Central memory CD4-positive, alpha-beta T cell (primary cell): ENCODE measurements at places on chromosomes 7 and 10.

GRCh38 chr10:13502380-13502779 lies 26.4 kb downstream of the BEND7 start:
- no peak for DNase-seq

GRCh38 chr10:124332426-124332825 lies 86.3 kb downstream of the OAT start:
- DNase-seq: no peak

- DNase-seq: no peak
Observed at GRCh38 chr10:93070378-93071176, 3.1 kb upstream of the CYP26A1 start.

- no peak for DNase-seq
Observed at GRCh38 chr7:69110450-69111050, 487.7 kb upstream of the AUTS2 start.

DNA sequence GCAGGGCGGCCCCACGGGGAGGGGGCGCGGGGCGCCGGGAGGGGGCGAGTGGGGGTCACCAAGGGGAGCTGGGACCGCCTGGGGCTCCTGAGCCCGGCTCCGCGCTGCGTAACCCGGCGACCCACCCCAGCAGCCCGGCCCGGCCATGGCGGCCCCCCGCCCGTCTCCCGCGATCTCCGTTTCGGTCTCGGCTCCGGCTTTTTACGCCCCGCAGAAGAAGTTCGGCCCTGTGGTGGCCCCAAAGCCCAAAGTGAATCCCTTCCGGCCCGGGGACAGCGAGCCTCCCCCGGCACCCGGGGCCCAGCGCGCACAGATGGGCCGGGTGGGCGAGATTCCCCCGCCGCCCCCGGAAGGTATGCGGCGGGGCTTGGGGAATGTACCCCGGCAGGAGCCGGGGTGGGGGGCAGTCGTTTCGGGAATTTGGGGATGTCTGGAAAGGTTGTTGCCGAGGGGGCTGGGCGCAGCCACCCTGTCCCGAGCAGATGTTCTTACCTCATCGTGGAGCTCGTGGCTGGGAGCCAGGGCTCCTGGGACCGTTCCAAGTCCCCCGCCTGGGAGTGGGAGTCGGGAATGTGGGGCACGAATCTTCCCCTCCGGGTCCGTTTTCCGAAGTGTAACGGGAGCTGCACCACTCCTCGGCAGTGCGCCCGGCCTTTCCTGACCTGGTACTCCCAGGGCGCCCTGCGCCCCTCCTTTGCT lies 431 bp downstream of the ZYX start:
- DNase-seq: no peak

DNA sequence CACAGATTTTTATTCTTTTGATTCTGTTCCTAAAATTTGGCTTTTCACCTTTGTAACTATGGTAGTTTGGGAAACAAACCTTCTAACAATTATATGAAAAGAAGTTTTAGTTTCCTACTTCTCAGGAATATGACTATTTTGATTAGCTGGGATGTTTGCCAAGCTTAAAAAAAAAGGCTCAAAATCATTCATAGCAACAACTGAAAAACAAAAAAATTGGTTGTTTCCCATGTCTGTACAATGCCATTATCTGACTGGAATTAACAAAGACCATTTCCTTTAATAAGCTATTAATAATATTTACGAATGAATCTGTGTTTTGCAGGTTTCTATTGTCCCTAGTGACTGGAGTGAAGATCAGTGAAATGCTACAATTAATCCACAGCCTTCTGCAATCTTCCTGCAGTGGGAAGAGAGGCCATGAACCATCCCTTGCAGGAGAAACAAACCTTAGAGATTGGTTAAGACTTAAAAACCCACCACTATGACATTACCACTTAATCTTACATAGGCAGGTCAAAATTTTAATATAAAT lies 4.2 kb downstream of the PURB start:
- no peak for DNase-seq

GRCh38 chr10:15652117-15652516 lies 67.6 kb downstream of the ITGA8 start:
- DNase-seq: no peak

- DNase-seq: no peak
Observed at GRCh38 chr10:114376523-114376922, 27.8 kb downstream of the AFAP1L2 start.

DNA sequence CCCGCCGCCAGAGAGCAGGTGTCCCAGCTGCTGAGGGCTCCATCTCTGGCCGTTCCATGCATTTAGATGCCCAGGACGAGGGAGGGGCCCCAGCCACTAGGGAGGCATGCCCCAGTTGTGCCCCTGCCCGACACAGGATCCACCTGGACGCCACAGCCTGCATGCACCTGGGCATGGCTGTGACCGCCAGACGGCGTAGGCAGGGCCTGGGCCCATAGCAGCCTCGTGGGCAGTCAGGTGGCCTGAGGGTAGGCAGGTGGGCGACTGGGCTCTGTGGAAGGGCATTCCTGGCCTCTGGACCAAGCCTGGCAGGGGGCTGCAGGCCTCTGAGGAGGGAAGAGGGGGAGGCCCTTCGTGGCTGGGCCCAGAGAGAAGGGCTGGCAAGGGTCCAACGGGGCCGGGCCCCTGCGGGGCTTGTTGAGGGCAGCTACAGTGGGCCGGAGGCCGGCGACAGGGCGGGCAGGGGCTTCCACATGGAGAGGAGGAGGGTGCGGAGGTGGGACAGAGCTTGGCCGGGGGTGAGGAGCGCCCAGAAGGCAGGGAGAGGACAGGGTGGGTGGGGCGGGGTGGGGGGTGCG lies 76.0 kb upstream of the NKX6-2 start:
- no peak for DNase-seq

DNA sequence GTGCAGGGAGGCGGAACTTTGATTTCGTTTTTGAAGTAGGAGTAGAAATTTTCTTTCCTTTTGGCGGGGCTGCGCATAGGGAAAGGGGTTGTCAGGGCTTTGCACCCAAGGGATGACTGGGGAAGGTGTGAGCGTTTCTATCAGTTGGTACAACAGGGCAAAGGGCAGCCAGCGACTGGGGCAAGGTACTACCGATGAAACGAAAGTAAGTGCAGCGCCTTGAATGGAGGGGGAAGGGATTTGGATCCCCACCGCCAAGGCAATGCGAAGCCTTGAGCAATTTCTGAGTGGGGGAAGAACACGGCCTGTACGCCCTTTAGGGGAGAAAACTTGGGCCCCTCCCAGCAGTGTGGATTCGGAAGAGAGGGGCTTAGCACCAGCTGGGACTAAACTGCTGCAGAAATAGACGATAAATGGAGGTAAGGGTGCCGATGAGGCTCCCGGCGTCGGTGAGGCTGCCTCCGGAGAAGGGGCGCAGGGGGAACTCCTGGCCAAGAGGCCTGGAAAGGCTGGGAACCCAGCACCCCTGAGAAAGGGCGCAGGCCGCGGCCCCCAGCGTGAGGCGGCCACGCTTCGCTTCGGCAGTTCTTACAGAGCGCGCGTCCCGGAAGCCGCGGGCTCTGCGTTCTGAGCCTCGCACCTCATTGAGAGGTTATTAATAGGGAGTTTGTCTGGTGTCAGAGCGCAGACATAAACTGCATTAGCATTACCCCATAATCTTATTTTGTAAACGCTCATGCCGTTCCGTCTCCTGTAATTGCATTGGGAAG lies 10.0 kb upstream of the TLX1 start:
- DNase-seq: peak; percentile 37

GRCh38 chr10:115879372-115880089 lies 393.5 kb downstream of the GFRA1 start:
- no peak for DNase-seq

- DNase-seq: peak; percentile 2
Observed at GRCh38 chr10:116848032-116848943, 1.0 kb upstream of the ENO4 start.

GRCh38 chr10:128979405-128979804 lies 487.6 kb upstream of the MGMT start:
- no peak for DNase-seq

GRCh38 chr10:1215862-1216573 lies 159.8 kb downstream of the WDR37 start:
- no peak for DNase-seq

GRCh38 chr10:107847620-107848019 lies 683.1 kb upstream of the SORCS1 start:
- no peak for DNase-seq

DNA sequence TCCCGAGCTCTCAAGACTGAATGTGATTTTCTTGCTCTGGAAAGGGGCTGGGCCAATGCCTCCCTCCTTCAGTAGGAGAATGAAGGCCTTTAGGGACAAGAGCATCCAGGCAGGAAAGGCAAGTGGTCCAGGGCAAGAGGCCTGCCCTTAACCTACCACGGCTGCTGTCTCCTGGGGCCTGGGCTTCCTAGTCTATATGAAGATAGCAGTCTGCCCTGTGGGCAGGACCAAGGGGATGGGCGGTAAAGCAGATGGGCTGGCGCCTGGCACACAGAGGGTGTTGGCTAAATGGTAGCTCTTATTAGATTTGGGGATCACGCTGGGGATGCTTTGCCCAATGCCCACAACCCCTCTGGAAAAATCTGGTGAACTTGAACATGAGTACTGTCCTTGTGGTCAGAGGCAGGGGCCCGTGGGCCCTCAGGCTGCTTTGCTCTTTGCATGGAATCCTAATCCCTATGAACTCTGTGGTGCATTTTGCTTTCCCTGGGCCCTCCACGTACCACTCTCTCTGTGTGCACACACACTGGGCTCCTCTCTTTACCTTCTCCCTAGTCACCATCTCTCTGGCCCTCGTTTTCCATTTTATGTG lies 20.3 kb downstream of the CHAT start:
- DNase-seq: no peak

GRCh38 chr10:86413046-86413728 lies 46.6 kb upstream of the GRID1 start:
- peak; percentile 54 for DNase-seq

GRCh38 chr10:75187961-75188426 lies 22.6 kb upstream of the VDAC2 start:
- DNase-seq: peak; percentile 74

DNA sequence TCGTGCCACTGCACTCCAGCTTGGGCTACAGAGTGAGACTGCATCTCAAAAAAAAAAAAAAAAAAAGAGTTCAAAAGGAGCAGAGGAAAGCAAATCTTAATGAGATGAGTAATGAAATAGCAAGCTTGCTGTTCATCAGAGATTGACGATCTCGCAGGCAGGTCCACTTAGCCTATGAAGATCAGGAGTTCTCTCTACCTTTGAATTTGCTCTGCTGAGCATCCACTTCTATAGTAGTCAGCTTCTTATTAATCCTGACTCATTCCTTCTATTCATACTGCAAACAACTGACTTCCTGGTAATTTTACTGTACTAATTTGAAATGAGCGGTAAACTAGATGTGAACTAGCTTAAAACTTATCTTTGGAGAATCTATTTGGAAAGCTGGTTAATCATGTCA lies 1014.6 kb downstream of the GATA3 start:
- DNase-seq: no peak

GRCh38 chr7:29892231-29892630 lies 85.9 kb downstream of the WIPF3 start:
- DNase-seq: no peak

GRCh38 chr7:51592842-51593599 lies 276.4 kb upstream of the COBL start:
- no peak for DNase-seq

GRCh38 chr10:24513155-24513554 lies 210.5 kb downstream of the ARHGAP21 start:
- no peak for DNase-seq

DNA sequence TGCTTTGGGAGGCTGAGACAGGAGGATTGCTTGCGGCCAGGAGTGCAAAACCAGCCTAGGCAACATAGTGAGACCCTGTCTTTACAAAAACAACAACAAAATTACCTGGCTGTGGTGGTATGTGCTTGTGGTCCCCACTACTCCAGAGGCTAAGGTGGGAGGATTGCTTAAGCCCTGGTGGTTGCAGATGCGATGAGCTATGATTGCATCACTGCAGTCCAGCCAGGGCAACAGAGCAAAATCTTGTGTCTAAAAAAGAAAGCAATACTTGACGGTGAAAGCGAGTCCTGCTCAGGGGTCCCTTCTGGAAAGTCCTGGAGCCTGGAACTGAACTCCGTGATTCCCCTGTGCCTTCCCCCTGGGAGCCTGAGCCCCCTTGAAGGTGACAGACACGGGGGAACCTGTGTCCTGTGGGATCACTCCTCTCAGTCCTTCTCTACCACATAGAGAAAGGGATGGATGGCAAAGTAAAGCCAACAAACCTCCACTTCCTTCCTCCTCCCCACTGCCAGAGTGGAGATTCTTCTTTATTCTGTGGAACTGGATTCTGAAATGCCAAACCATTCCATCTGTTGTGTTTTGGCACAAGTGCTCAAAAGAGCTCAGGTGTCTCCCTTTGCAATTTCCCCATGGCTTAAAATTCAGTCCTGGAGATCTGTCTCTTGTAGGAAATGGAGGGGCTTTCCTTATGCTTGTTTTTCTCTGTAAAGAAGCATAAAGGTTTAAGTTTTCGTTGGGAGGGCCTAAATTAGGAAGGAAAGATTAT lies 50.6 kb downstream of the KIAA1217 start:
- no peak for DNase-seq

- DNase-seq: no peak
Observed at GRCh38 chr7:127239814-127240213, 12.9 kb downstream of the GRM8 start.

GRCh38 chr10:14325325-14325955 lies 5.3 kb downstream of the FRMD4A start:
- DNase-seq: peak; percentile 4

GRCh38 chr7:94289071-94289470 lies 105.6 kb upstream of the COL1A2 start:
- DNase-seq: no peak

DNA sequence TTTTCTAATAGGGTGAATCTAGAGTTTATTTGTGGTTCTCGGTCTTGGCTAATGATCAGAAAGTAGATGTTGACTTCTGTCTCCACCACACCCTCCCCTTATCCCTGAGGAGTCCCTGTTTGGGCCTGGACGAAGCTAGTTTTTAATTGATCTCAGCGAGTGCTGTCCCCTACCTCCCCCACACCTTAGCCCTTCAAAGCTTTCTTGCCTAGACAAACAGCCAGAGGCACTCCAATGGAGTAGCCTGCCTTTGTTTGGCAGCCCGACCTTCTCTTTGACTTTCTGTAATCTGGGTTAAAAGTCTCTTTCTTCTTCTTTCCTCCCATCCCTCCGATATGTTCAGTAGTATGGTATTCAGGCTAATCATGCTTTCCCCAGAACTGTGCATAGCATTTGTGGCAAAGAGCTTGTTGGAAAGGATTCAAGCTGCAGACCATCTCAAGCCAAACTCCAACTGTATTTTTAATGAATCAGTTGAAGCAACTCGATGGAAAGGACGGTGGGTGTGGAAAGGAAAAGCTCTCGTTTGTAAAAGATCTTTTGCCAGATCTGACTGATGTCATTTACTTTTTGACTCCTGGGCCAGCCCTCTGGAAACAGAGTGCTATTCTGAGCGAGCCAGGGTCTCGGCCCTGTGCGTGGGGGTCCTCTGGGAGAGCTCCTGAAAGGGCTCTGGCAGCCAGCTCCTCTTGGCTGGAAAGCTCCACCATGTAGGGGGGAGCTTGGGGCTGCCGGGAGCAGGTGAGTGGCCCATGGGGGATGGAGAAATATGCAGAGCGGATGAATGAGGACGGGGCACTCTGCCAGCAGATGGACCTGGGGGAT lies 4.5 kb downstream of the FAM180A start:
- no peak for DNase-seq

DNA sequence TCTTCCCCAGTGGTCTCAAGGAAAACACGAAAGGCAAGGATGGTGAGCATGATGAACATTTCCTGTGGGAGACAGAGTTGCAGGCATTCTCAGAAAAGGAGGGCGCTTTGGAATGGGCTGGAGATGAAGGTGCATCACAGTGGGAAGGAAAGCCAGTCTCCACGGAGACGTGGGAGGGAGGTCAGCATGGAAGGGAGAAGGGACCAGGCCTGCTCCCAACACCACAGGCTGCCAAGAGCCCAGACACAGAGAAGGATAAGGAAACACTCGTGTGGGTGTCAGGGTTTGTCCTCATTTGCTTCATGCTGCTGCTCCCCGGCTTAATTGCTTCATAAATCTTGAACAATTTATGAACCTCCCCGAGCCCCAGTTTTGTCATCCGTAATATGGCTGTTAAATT lies 231.5 kb upstream of the ZNF32 start:
- DNase-seq: no peak
